Activated CD4-positive, alpha-beta memory T cell treated with anti-CD3 and anti-CD28 coated beads, Interleukin-2, amount 10 ng/mL, durations not matched to agents 7 days and 5 days (primary cell): ENCODE measurements at places on chromosomes 7 and 10. TPM values are rescaled to one million over a fixed set of nuclear protein-coding genes. Genes with fewer than 3 reads are reported as not detected.

GRCh38 chr10:58201704-58202103 lies 66.0 kb downstream of the IPMK start:
- H3K27ac ChIP-seq, result no peak overlapping the region
- no peak overlapping the region for H3K4me3 ChIP-seq
- DNase-seq, result no peak

PI4K2A gene
- 13.3 TPM for total RNA-seq

- DNase-seq, result no peak
- H3K27me3 ChIP-seq, result peaks cover 78% of the 10 kb centered on the region
- no peaks in the 10 kb centered on the region for H3K36me3 ChIP-seq
- H3K4me1 ChIP-seq, result peaks cover 8% of the 10 kb centered on the region
- H3K27ac ChIP-seq, result no peak overlapping the region
- no peak overlapping the region for H3K4me3 ChIP-seq
These were observed 3.0 kb downstream of the AFAP1L2 start for GRCh38 chr10:114401195-114401791.

ACTL6B gene
- not detected for total RNA-seq

DNA sequence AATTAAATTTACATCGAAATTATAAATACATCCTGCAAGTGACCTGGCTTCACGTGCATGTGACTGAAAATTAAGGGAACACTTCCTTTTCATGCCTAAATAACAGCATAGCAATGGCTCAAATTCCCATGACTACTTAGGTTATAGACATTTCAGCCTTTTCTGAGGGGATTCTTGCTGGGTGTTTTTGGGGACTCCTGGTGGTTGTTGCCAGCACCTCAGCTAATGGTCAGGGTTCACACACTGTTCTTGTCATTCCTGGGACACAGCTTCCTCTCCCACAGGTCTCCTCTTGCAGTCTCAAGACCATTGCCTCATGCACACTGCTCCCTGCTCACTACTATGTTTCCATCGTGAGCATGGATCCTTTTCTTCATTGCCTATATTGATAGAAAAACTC lies 148.9 kb upstream of the GLI3 start:
- no peak overlapping the region for H3K27ac ChIP-seq
- H3K4me1 ChIP-seq, result no peaks in the 10 kb centered on the region
- H3K4me3 ChIP-seq, result no peak overlapping the region
- DNase-seq, result no peak
